Stimulated activated CD4-positive, alpha-beta T cell treated with anti-CD3 and anti-CD28 coated beads, Interleukin-15, amount 100 ng/mL, for 1 hour (primary cell): ENCODE measurements at places on chromosomes 5 and 9.

DNA sequence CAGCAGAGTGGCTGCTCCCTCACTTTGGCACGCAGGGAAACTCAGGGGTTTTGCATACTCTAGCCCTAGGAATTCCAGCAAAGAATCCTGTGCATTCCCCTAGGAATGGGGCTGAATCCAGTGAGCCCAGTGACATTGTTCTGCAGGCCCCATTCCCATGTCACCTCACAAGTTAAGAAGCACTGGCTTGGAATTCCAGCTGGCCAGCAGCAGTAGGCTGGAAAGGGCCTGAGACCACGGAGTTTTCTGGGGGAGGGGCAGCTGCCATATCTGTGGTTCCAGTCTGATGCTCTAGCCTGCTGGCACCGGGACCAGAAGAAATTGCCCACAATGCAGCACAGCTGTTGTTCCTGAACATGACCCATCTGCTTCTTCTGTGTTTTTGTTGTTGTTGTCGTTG is 217.6 kb upstream of the DMRTA1 start:
- no peak for DNase-seq

DNA sequence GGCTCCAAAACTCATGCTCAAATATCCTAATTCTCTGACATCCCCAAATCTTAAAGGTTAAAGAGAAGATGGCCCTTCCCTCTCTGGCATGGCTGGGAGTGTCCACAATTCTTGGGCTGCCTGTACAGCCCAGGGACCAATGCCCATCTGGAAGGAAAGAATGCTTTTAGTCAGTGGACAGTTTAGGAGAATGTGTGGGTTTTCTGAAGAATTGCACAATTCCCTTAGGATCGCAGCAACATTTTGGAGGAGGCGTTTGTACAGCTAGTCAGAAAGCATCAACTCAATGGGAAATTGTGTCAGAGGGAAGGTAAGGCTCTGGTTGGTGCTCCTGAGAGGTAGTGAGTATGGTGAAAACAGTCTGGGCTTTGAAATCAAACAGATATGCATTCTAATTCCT is 15.0 kb downstream of the FAM193B start:
- DNase-seq, result no peak

GRCh38 chr9:76996700-76997099 is 22.8 kb upstream of the FOXB2 start:
- no peak for DNase-seq

- DNase-seq, result peak; percentile 91
Measured at GRCh38 chr5:175729829-175730277, 72.0 kb downstream of the HRH2 start.

- DNase-seq, result no peak
Measured at GRCh38 chr5:64690417-64691151, at the start of gene SHISAL2B. TSS of gene SHISAL2B (plus strand) at chr5:64690503. CDS start at chr5:64690624, 121 bp downstream.

- no peak for DNase-seq
Measured at GRCh38 chr5:125176005-125176390, 429.6 kb upstream of the ZNF608 start.

GRCh38 chr9:127180457-127181314 is 58.3 kb upstream of the ANGPTL2 start:
- no peak for DNase-seq

GRCh38 chr9:80143899-80144298 is 572.1 kb downstream of the TLE4 start:
- DNase-seq, result no peak

DNA sequence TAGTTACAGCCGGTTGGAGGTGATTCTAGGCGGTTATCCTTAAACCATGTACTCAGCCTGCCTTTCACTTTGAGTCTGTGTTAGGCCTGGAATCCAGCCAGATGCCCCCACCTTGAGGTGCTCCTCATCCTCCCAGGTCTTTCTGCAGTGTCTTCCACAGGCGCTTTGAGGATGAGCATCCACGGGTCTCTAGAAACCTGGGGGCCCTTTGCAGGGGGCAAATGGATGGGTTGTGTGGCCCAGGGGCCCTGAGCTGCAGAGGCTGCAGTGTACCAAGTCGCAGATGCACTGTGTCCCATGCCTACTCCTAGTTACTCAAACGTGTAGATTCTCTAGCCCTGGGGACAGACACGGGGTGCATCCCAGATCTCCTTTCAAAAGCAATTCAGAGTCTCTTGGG is 242.1 kb upstream of the IRX1 start:
- no peak for DNase-seq

- DNase-seq, result no peak
Measured at GRCh38 chr9:1198085-1198484, 147.9 kb downstream of the DMRT2 start.

DNA sequence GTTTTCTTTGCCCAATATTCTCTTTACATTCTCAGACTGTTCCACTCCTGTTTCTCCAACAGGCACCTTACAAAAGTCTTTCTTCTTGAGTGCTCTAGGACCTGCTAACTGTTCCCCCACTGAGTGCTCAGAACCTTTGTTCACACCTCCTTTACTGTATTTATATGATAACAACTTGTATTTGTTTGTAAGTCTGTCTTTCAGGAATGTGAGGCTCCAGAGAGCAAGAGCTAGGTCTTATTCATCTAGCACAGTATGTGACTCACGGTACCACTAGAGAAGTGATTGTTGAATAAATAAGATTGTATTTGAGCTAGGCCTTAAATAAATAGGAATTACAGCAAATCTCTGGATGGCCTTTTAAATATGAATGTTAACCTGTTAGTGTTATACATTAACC is 42.5 kb upstream of the MYOT start:
- no peak for DNase-seq

GRCh38 chr5:78594021-78594420 is 54.6 kb downstream of the LHFPL2 start:
- no peak for DNase-seq

DNA sequence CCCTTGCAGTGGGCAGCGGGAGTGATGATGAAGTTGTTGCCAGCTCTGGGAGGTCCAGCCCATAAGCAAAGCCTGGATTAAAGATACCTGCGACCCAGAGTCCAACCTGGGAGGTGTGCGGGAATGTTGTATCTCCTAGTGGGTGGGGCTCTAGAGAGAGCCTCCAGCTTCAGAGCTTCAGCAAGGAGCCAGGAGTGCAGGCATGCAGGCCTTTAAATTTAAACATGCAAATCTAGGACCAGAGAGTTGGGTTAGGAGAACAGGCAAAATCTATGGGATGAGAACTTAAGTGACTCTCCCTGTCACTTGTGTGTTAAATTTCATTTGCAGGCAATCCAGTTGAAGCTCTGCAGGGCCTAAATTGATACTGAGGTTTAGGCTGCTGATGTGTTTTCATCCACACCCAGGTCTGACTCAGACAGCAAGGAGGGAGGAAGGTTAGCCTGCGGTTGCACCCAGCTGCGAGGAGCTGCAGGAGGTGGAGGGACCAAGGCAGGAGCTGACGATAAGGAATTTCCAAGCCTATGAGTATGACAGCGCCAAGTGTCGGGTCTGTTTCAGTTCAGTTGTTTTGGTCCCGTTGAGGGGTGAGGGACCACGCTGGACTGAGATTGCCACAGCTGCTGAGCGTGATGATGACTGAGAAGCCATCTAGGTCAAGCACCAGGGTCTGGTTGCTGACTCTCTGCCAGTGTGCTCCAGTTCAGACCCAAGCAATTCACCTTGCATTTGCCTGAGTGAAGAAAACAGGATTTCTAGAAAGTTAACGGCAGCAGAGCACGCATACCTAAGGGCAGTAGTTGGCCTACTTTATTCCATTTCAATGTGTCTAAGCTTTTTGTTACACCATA is 243.0 kb downstream of the ICE1 start:
- DNase-seq, result no peak

- DNase-seq, result no peak
Measured at GRCh38 chr9:100056561-100056960, 42.2 kb downstream of the ERP44 start.

- DNase-seq, result no peak
Measured at GRCh38 chr9:33867747-33868439, 50.9 kb downstream of the UBE2R2 start.

DNA sequence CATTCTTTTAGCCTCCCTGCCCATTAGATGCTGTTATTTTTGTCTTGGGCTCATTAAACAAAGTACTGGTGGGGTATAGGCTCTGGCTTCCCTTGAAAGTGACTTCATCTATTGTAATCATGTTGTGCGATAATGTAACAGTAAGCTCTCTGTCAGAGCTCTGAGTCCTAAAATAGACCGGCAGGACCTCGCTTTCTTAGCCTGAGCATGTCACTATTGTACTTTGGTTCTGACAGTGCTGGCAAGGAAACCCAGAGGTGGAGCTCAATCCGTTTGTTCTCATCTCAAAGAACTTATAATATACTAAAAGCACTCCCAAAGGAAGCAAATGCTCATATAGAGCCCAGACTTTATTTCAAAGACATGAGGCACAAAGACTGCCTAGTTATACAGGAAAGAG is 339.1 kb upstream of the CCNH start:
- no peak for DNase-seq

DNA sequence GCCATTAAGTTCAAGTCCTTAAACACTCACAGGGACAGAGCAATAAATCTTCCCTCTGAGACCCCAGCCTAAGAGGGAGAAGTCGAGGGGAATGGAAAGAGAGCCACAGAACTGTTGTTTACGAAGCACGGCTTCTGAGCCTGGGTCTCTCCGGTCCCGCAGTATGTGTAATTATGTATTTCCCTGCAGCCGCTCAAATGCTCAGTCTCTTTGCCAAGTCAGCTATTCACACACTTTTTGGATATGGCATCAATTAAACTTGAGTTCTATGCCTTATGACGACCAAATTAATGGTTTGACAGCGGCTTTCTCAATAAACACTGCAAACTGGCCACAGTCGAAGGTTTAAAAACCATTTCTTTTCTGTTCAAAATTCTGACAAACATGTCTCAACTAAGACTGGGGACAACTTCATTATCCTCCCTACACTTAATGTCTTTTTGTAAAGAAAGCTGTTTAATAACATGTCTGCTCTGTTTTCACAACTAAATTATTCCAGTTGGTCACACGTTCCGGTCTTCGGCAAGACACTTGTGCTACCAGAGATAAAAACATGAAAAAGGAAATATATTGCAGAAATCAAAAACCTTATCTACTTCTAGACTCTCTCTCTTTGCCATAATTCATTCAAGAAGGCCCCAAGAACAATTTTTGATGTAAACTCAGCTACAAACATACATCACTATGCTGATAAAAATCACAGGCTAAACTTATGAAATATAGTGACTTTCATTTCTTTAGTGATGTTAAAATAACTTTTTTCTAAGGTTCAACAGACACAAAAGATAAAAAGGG is 203.2 kb downstream of the GAPVD1 start:
- DNase-seq, result no peak

- no peak for DNase-seq
Measured at GRCh38 chr9:123775289-123776284, 154.3 kb downstream of the DENND1A start.

- DNase-seq, result no peak
Measured at GRCh38 chr9:33446240-33446945, 1.0 kb downstream of the AQP3 start.

- DNase-seq, result no peak
Measured at GRCh38 chr9:38286357-38286756, 106.1 kb upstream of the ALDH1B1 start.

DNA sequence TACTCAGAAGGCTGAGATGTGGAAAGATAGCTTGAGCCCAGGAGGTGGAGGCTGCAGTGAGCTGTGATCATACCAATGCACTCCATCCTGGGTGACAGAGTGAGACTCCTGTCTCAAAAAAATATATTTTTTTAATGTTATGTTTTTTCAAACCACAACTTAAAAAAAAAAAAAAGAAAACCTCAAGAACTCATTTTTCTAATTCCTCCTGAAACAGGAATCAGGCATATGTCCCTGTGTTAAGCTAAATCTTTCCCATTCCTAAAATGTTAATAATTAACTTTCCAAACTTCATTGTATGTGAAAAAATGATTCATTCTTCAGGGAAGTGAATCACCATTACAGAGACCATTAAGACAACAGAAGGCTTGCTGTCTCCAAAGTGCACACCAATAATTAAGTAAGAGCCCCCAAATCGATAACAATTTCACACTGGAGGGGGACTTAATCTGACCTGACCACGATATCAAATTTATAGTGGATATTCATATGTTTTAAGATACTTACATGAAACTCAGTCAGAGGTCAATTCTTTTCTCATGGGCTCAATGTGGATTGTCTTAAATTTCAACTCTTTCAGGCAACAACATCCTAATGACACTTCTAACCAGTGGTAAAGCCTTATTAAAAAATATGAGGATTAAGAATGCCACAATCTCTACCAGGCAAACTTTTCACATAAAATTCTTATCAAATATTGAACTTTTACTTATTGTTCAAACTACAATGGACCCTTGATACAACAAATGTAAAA is 5.2 kb downstream of the CEMIP2 start:
- no peak for DNase-seq

- no peak for DNase-seq
Measured at GRCh38 chr9:132049323-132049882, 30.3 kb downstream of the MED27 start.

GRCh38 chr5:179393078-179393477 is 47.8 kb upstream of the ADAMTS2 start:
- DNase-seq, result no peak

GRCh38 chr9:113349445-113350094 is at the start of gene BSPRY:
TSS of gene BSPRY (plus strand) at chr9:113349541. CDS start at chr9:113349580, 39 bp downstream.
- DNase-seq, result no peak

DNA sequence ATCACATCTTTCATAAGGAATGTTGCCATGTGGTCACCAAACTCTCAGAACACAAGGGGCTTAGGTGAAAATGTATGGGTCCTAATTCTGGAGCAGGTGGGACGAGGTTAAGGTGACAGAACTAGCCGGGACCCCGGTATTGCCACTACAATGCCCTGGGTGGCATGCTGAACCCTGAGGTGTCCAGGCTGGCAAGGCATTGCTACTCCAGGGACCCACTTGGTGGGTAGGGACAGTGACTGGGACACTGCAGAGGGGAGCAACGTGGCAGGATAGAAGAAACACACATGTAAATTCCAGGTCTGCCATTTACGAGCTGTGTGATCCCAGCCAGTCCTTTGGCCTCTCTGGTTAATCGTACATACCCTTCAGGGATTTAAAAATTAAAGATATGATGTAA is 206.9 kb upstream of the MVB12B start:
- no peak for DNase-seq

DNA sequence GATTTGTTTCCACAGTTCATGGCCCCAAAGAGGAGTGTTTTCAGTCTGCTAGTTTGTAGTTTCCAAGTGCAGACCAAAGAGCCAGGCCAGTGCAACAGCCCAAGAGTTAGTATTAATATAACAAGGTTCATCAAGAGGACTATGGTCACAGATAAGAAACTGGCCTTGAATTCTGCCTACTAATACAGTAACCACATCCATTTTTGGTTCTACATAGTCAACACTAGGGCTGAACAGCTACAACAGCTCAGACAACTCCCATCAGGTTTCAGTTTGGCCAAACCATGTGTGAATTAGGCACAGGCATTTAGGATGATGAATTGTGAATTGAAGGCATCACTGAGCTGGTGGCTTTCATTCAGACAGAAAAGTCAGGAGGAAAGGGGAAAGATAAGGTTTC is 13.8 kb upstream of the UBQLN1 start:
- no peak for DNase-seq

- peak; percentile 11 for DNase-seq
Measured at GRCh38 chr9:15299374-15299939, 7.6 kb downstream of the TTC39B start.

DNA sequence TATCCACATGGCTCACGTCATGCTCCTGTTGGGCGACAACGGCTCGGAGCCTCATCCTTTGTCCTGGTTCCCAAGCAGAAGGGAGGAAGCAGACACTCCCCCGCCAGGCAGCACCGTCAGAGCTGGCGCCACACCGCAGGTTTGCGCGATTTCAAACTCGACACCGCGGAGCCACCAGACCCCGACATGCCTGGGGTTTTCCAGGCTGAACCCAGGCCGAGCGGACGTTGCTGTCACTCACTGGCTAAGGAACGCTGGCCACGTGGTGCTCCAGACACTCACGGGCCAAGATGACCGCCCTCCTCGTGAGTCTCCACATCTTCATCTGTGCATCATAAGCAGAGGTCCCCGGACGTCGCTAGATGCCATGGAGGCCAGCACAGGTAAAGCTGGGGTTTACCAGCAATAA is 9.0 kb downstream of the TERT start:
- no peak for DNase-seq
